ENCODE measurements at places on chromosomes 6 and 20.

- no peak for DNase-seq
These were observed 41.1 kb downstream of the FOXP4 start for GRCh38 chr6:41587131-41587879.

- no peak for DNase-seq
These were observed 520.9 kb downstream of the HTR1B start for GRCh38 chr6:76942203-76942966.

DNA sequence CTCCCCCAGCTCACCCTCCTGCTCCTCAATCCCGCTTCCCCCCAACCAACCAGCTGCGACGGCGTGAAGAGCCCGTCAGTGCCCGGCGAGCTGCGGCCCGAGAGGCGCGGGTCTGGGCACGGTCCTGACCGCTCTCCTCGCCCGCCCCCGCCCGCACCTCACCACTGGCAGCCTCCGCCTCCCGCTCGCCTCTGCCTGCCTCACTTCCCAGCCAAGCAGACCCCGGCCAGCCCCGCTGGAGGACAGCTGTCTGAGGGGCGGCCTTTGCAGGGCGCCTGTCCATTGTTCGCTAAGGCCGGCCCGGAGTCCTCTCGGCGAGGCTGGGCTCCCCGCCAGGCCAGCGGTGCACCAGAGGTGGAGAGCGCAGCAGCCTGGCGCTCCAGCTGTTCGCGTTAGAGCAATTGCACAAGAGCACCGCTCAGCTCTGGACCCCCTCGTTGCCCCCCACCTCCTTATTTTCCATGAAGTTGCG, 1.3 kb downstream of the SOBP start:
- no peak for DNase-seq

- no peak for DNase-seq
These were observed 7.4 kb upstream of the TJAP1 start for GRCh38 chr6:43469947-43470346.

DNA sequence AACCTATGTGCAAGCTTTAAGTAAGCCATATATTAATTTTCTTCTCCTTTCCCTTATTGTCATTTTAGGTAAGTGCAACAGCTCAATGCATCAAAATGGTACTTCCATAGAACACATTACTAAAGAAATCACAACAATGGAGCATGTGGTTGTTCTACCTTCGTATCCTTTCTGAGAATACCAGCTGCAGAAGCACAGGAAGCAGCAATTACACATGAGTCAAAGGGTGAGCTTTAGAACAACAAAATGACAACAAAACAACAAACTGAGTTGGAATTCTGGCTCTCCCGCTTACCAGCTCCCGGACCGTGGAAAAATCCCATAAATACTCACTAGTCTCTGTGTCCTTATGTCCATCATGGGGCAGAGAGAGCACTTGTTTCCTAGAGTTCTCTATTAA, 108.9 kb downstream of the BCAS1 start:
- DNase-seq: no peak

DNA sequence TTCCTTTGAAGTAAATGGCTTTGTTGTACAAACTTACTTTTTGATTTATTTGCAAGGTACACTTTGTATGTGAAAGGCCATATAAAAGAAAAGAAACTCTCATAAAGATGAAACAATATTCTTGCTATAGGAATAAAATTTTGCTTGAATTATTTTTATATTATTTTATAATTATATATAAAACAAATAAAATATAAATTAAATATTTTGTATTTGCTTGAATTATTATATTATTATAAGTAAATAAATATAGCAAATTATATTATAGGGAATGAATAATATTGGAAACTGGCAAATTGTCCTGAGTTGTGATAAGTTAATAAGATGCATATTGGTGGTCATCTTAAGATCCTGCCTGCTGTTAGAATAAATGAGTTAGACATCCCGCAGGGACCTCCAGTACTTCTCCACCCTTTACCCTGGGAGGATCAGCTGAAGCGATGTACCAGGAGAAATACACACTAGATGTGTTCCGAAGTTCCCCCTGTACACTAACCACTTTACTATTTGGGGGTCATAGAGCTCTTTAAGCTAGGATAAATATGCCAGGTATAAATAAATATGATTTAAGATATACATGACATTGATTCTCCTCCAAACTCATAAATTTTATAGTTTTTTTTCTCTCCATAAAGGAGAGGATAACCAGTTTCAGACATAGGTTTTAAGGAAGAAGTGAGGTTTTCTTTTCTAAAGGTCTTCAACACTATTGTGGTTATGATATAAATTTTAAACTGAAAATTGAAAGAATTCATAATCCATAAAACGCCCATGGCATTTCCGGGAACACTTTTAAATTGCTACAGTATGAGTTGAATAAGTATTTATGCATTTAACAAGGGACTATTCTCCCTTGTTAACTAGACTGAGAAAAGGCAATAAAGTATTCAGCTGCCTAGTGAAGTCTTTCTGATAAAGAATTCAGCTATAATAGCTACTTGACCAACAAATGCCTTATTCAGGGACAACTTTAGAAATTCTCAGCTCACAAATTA, 486.3 kb upstream of the MARCKS start:
- DNase-seq: no peak

DNA sequence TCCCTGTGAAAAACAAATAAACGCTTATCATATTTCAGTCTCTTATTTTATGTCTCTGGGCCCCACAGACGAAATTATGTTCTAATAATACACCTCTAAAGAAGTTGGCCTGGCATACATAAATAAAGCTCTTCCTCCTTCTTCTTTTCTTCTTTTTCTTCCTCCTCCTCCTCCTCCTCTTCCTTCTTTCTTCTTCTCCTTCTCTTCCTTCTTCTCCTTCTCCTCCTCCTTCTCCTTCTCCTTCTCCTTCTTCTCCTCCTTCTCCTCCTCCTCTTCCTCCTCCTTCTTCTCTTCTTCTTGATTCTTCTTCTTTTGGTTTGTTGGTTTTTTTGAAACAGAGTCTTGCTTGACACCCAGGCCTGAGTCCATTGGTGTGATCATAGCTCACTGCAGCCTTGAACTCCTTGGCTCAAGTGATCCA, 41.8 kb upstream of the PTPN1 start:
- no peak for DNase-seq
